ENCODE measurements at places on chromosomes 2 and 18. TPM values are rescaled to one million over a fixed set of nuclear protein-coding genes. Genes with fewer than 3 reads are reported as not detected.

DNA sequence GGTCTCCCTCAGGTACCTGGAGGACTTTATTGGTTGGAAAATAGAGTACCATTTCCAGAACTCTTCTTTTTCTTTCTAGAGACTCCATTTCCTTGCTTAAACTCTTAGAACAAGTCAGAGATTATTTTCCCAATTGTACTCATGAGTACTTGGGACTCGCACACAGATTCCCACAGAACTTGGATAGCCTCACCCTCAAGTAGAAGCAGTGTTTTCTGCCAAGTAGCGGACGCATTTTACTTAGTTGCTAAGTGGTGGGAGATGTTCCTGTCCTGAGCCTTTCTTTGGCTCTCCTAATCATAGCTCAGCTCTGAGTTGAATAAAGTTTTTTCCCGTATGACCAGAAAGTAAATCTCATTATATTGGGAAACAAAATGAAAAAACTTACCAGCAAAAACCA, 17.2 kb downstream of the SLC30A3 start:
- no peak for DNase-seq
- no peaks in the 10 kb centered on the region for H3K27me3 ChIP-seq
- no peak overlapping the region for H3K4me3 ChIP-seq
- no peak overlapping the region for H3K27ac ChIP-seq
- H3K36me3 ChIP-seq = peaks cover 38% of the 10 kb centered on the region

The TUBB8B gene
- polyA plus RNA-seq = not detected

- H3K27me3 ChIP-seq = no peaks in the 10 kb centered on the region
- H3K27ac ChIP-seq = no peak overlapping the region
- DNase-seq = no peak
These were observed 2.9 kb downstream of the DNPEP start for GRCh38 chr2:219384859-219385258.

The CFC1 gene
- polyA plus RNA-seq = not detected

The COL3A1 gene
- 900 TPM for polyA plus RNA-seq

The POTEJ gene
- not detected for polyA plus RNA-seq

DNA sequence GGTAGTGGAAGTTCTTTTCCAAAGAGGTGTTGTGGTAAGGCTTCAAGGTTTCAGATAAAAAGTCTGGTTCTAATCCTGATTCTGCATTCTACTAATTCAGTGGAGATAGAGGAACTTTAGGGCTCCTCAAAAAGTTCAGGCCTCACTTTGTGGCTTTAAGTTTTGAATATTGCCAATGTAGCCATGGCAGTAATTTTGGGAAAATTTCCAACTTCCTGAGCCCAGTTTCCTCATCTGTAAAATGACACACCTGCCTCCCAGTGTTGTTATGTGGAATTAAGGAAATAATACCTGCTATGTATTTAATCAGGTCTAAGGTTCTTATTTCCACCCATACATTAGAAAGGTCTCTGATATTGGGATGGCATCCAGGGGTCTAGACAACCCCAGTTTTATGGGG, 147.6 kb upstream of the ITGA6 start:
- H3K4me1 ChIP-seq = peaks cover 14% of the 10 kb centered on the region
- no peaks in the 10 kb centered on the region for H3K36me3 ChIP-seq
- H3K27me3 ChIP-seq = no peaks in the 10 kb centered on the region
- H3K27ac ChIP-seq = no peak overlapping the region
- no peak for DNase-seq

DNA sequence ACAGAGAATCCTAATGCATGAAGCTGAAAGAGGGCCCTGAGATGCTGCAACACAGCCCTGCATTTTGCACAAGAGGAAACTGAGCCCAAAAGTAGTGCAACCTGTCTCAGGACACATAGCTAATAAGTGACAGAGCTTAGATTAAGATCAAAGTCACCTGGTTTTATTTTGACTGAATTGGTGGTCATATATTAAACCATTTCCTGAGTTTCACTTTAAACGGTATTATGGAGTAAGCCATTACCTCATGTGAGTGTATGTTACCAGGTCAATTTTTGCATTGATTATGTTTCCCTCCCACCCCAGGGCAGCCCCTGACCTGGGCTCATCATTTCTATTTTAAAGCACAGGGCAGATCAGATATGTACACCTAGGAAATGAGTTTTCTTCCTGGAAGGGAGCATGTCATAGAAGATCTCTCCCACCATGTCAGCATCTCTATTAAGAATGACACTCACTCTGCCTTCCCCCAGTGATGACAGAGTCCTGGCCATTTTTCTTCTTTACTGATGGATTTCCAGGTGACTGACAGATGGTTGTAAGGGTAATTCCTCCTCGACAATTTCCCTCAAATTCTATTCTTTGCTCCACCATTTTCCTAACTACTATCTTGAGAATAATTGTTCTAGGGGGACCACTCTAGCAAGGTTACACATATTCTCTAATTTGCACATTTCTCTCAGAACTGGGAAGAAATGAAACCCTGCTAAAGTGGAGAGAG, 441.3 kb upstream of the SLC14A2 start:
- H3K4me1 ChIP-seq = peaks cover 5% of the 10 kb centered on the region
- H3K27me3 ChIP-seq = no peaks in the 10 kb centered on the region
- H3K36me3 ChIP-seq = no peaks in the 10 kb centered on the region
- no peak overlapping the region for H3K4me3 ChIP-seq
- H3K27ac ChIP-seq = no peak overlapping the region

The ERFE gene
- polyA plus RNA-seq = 1.3 TPM

- no peaks in the 10 kb centered on the region for H3K36me3 ChIP-seq
- H3K4me3 ChIP-seq = no peak overlapping the region
- no peaks in the 10 kb centered on the region for H3K27me3 ChIP-seq
- H3K27ac ChIP-seq = no peak overlapping the region
- no peak for DNase-seq
These were observed 175.7 kb downstream of the FAM210A start for GRCh38 chr18:13550418-13551304.

The UPP2 gene
- polyA plus RNA-seq = not detected

DNA sequence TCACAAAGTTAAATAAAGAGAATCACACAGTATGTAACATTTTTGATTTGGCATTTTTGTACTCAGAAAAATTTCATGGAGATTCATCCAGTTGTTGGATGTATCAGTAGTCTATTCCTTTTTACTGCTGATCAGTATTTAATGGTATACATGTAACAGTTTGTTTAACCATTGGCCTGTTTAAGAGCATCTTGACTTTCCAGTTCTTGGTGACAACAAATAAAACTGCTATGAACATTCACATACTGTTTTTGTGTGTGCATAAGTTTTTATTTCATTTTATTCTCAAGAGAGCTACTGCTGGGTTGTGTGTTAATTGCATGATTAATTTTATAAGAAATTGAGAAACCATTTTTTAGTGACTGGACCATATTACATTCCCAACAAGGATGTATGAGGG, 694.5 kb upstream of the RAB6C start:
- no peak overlapping the region for H3K4me3 ChIP-seq
- H3K4me1 ChIP-seq = peaks cover 7% of the 10 kb centered on the region
- no peak for DNase-seq

DNA sequence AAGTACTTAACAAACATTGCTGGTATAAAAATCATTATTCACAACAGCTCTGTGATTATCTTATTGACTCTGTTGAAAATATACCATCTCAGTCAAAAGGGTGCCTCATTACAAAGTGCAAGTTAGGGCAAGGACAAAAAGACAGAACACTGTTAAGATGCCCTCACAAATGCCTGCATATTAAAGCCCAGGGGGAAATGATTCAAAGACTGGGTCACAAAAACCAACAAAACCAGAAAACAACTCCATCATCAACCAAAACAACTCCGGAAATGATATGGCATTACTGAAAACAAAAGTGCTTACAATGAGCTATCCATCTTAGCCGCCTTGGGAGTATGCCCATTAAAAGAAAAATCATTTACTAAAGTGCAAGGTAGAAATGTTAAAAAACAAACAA, 9.9 kb downstream of the PLA2R1 start:
- H3K36me3 ChIP-seq = no peaks in the 10 kb centered on the region
- no peak overlapping the region for H3K27ac ChIP-seq
- peaks cover 7% of the 10 kb centered on the region for H3K27me3 ChIP-seq
- DNase-seq = no peak
- H3K4me3 ChIP-seq = no peak overlapping the region

DNA sequence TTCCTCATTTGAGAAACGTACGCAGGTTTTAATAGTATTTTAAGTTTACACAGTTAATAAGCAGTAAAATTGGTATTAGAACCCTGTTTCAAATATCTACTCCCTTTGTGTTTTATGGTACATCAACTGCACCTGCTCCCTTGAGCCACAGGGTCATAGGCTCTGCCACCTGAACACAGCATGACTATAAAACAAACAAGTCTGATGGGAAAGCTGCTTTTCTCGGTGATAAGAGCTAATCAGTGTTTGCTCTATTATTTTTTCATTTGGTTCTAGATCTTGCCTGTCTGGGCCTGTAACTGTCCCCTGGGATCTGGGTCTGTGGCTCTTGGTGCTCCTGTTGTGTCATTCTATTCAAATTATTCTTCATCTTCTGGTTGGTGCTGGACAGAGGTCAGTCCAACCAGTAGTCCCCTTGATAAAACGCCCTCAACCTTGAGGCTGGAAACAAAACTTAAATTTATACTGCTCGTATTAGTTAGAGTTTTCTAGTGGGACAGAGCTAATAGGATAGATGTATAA, 314.8 kb upstream of the LRP1B start:
- H3K27ac ChIP-seq = peak overlapping the region; percentile 47
- no peak for DNase-seq
- H3K36me3 ChIP-seq = no peaks in the 10 kb centered on the region
- no peaks in the 10 kb centered on the region for H3K4me1 ChIP-seq

The GYPC gene
- not detected for polyA plus RNA-seq

DNA sequence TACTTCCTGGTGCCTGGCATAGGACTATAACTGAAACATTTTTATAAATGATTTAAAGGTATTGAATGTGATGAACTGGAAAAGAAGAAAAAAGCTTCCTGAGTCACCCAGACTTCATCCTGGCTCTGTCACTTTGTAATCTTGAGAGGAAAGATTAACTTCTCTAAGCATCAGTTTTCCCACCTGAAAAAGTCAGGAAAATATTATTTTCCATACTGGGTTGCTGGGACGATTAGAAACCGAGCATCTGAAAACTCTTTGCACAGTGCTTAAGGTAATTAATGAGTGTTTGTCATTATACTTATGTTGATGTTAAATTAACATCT, 71.8 kb downstream of the FMNL2 start:
- H3K4me1 ChIP-seq = peaks cover 29% of the 10 kb centered on the region
- no peaks in the 10 kb centered on the region for H3K36me3 ChIP-seq
- H3K27me3 ChIP-seq = no peaks in the 10 kb centered on the region
- no peak for DNase-seq
- H3K4me3 ChIP-seq = peak overlapping the region; percentile 25

DNA sequence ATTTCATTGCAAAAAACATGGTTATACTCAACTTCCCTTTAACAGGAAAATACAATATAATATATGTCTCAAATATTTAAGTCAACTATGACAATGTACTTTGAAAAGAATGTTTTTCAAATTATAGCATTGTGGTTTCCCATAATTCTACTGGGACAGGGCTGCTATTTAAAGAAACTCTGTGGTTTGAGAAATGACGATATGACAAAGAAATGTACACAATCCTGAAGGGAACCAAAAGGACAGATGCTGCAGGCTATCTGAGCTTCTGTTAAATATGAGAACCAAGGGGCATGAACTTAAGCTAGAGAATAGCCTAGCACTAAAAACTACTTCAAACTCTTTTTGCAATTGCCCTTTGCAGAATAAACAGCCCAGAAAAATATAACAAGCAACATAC, 415.9 kb downstream of the GRB14 start:
- H3K4me1 ChIP-seq = no peaks in the 10 kb centered on the region
- no peak overlapping the region for H3K4me3 ChIP-seq
- no peaks in the 10 kb centered on the region for H3K27me3 ChIP-seq

- no peak overlapping the region for H3K4me3 ChIP-seq
- no peak overlapping the region for H3K27ac ChIP-seq
- peaks cover 2% of the 10 kb centered on the region for H3K36me3 ChIP-seq
- peak; percentile 47 for DNase-seq
These were observed 54.8 kb downstream of the ZNF407 start for GRCh38 chr18:74652392-74652988.

DNA sequence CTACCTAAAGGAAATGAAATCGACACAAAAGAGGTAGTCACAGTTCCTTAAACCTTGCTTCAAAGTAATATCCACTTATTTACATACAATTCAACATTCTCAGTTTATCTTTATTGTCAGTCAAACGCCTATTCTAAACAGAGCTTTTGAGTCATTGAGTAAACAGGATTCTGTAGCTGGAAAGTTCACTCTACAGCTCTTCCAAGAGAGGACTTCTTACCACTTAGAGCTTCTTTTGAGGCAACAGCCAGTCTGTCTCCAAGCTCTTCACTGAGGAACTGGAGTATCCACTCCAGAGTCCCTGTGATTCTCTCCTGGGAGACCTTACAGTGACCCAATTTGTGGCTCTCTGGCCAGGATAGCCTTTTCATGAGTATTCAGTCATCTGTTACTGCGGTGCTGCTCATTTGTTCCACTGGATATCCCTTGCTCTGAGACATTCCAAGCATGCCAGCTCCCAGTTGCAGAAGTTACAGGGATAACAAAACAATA, 210.9 kb upstream of the OSR1 start:
- H3K4me1 ChIP-seq = no peaks in the 10 kb centered on the region
- no peak overlapping the region for H3K27ac ChIP-seq
- peaks cover 95% of the 10 kb centered on the region for H3K27me3 ChIP-seq

The CTAGE1 gene
- polyA plus RNA-seq = 0.03 TPM

- H3K27ac ChIP-seq = peak overlapping the region; percentile 7
- DNase-seq = no peak
- H3K27me3 ChIP-seq = no peaks in the 10 kb centered on the region
- peaks cover 21% of the 10 kb centered on the region for H3K4me1 ChIP-seq
These were observed 175.1 kb downstream of the ZFP36L2 start for GRCh38 chr2:43051338-43051737.

The CNGA3 gene
- not detected for polyA plus RNA-seq

GRCh38 chr2:241218131-241219029, 29.9 kb downstream of the ANO7 start:
- no peaks in the 10 kb centered on the region for H3K36me3 ChIP-seq
- peak; percentile 88 for DNase-seq

DNA sequence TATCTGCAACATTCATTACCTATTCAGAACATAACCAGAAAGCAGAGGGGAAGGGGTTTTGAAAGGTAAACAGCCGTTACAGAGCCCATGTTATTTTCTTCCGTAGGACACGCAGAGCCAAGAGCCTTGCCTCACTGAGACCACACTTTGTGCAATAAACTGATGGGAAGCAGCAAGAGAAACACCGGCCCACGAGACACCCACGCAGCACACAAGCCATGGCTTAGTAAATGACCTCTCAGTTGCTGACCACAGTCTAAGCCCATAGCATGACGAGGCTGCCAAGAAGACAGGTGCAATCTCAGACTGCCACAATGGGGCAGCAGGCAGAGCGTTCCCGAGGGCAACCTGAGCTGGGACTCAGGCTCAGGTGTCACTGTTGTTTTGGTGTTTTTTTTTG, 59.6 kb downstream of the CABYR start:
- no peak overlapping the region for H3K4me3 ChIP-seq
- no peaks in the 10 kb centered on the region for H3K4me1 ChIP-seq
- peaks cover 4% of the 10 kb centered on the region for H3K36me3 ChIP-seq
- no peaks in the 10 kb centered on the region for H3K27me3 ChIP-seq

- no peaks in the 10 kb centered on the region for H3K36me3 ChIP-seq
- no peaks in the 10 kb centered on the region for H3K27me3 ChIP-seq
- no peak overlapping the region for H3K4me3 ChIP-seq
- no peak for DNase-seq
- peak overlapping the region; percentile 55 for H3K27ac ChIP-seq
- H3K4me1 ChIP-seq = no peaks in the 10 kb centered on the region
These were observed 36.0 kb upstream of the STAT1 start for GRCh38 chr2:191049728-191050639.

GRCh38 chr2:226825056-226825455, 10.8 kb upstream of the RHBDD1 start:
- H3K36me3 ChIP-seq = no peaks in the 10 kb centered on the region
- DNase-seq = no peak
- H3K4me3 ChIP-seq = no peak overlapping the region
- no peaks in the 10 kb centered on the region for H3K4me1 ChIP-seq
- no peaks in the 10 kb centered on the region for H3K27me3 ChIP-seq
- no peak overlapping the region for H3K27ac ChIP-seq
